ENCODE measurements at places on chromosomes 11 and 22.

DNA sequence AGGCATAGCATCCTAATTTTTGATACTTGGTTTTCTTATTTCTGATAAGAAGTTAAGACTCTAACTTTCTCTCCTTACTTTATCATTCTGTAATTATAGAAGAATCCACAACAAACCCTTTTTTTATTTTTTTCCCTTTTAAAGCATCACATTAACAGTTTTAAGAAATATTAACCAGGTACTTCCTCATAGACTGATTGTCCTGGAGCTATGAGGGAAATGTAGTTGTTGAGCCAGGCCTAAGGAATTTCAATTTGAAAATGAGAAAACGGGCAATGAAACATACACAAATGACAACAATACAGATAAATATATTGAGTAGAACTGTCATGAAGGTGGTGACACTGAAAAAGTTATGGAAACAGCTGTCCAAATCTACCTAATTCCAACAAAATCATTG, 569.0 kb downstream of the KCNA4 start:
- DNase-seq: no peak

GRCh38 chr22:29803190-29803589, 34.9 kb downstream of the ASCC2 start:
- DNase-seq: no peak

DNA sequence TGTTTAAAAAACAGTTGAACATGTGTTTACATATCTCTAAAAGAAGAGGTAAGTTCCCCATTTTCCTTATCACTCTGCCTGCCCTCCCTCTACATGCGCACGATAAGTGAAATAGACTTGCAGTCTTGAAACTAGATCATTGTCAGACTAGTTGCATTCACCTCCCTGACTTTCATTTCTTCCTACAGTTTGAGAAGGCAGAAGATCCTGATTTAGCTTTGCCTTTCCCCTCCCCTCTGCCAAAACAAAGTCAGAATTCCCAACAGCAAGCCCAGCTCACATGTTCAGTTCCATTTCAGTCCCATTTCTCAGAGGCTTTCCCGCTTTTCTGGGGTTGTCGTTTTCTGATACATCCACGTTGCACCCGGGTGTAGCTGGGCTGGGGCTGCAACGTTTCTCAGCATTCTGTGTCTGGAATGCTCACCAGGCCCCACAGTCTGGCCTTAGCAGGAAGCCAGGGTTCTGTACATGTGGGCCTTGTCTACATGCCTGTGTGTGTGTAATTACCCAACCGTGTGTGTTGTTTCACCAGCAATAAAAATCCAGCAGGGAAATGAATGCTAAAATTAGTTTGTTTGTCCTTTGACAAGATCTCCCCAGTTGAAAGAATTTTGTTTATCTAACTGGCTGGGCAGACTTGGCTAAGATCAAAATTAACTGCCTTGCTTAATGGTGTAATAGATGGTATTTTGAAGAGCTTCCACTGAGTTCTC, 179.2 kb downstream of the DBX1 start:
- no peak for DNase-seq

DNA sequence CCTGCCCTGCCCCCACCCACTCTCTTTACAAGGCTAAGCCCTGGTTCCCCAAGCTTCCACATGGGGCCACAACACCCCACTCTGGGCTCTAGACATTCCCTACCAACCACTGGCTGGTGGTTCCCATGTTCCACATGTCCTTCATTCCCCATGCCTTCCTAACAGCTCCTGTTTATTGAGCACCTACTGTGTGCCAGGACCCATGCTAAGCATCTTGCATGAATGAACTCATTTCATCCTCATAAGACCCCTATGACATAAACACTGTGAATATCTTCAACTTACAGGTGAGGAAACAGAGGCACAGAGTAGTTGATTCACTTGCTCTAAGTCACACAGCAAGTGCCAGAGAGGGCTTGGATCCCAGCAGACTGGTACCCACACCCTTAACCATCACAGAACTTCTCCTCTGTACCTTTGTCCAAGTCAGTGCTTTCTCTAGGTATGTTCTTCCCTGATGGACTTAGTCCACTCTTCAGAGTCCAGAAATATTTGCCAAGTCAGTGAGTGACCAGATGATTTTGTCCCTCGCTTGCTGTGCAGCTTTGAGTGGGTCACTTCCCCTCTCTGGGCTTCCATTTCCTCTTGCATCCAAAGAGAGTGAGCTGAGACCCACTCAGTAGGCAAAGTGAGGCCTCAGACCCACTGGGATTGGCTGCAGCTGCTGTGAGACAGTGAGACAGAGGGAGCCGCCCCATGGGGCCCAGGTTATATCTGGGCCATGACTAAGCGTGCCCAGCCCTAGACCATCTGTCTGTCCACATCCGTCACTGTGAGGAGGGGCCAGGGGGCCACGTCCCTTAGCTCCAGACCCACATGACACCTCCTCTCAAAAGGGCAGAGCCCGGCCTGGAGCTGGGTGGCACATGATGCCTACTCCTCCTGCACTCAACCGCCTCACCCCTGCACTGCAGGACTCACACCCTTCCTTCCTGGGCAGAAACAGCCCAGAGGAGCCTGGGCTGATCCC, 132.4 kb downstream of the MN1 start:
- DNase-seq: peak; percentile 42

DNA sequence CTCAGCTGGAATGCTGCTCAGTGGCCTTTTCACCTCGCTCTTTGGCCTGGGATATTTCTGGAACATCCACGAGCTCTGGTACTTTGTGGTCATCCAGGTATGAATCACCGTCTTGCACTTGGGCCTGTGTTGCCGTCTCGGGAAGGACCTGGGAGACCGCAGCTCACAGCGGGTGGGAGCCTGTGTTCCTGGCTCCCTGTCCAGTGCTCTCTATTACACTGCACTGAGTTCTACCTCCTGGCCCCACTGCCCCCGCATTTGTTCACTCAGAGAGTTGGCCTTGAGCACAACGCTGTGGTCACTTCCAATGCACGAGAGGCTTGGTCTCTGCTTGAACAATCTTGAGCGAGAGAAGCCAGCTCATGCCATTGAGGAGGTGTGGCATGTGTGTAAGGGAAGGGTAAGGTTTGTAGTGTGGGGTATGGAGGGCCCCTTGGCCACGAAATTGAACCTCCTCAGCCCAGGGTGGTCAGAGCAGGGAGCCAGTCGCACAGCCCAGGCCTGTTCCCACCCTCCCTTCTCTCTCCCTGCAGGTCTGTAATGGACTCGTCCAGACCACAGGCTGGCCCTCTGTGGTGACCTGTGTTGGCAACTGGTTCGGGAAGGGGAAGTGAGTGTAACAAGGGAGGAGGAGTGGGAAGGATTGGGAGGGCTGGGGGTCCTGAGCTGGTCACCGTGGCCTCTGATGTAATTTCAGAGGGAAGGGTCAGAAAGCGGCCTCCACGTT, 16.2 kb downstream of the SLC37A2 start:
- DNase-seq: no peak

GRCh38 chr11:70916351-70916750, 336.0 kb downstream of the SHANK2 start:
- no peak for DNase-seq

- DNase-seq: no peak
These were observed 41.7 kb upstream of the SMTN start for GRCh38 chr22:31039393-31039792.

DNA sequence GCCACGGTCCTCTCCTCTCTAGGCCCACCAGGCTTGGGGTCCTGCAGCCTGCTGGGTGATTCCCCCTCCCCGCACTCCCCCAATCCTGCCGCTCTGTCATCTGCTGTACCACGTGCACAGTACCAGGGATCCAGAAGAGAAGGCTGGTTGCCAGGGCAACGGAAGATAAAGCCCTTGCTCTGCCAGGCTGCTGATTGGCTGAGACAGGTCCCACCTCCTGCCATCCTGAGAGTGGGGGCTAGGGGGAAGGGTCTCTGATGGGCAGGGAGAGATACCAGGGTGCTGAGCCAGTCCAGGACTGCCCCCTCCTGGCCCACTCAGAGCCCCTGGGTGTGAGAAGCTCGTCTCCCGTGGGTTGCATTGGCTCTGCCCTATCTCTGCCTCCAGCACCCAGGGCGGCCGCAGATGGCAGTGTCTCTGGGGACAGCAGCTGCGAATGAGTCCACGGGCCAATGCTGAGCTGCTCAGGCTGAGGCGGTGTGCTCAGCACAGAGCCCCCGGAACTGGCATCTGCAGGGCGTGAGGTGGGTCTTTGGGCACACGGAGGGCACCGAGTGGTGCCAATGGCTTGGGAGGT, at the start of gene SMIM45:
SMIM45 (plus strand) TSS at position 253 of the 577 bp plus-strand sequence.
- peak; percentile 97 for DNase-seq

GRCh38 chr22:45897736-45898135, 79.2 kb downstream of the WNT7B start:
- no peak for DNase-seq

- DNase-seq: no peak
These were observed 14.2 kb downstream of the RTL6 start for GRCh38 chr22:44483878-44484277.

DNA sequence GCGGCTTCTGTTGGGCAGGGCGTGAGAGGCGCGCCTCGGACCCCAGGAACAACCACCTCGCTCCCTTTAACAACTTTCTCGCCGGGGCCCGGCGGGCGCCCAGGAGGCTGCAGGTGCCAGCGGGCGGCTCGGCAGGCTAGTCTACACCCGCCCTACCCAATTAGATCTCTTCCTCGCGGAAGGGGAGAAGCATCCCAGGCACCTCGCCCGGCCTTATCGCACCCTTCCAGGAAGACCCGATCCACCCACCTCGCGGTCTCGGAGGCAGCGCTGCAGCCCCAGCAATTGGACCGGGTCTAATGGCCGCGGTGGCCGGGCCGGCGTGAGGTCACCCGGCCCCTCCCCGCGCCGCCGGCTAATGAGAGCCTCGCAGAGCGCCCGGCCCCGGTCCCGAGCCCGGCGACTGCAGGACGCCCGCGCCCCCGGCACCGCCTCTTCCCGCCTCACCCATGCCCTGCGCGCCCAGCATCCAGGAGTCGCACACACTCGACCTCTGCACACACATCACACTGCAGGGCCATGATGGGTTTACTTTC, at the start of gene PLAAT3:
PLAAT3 (minus strand) TSS at position 298 of the 536 bp plus-strand sequence. CDS start 419 bp downstream, outside the sequence.
- peak; percentile 52 for DNase-seq

GRCh38 chr11:83070044-83070701, 1.5 kb downstream of the RAB30 start:
- no peak for DNase-seq

DNA sequence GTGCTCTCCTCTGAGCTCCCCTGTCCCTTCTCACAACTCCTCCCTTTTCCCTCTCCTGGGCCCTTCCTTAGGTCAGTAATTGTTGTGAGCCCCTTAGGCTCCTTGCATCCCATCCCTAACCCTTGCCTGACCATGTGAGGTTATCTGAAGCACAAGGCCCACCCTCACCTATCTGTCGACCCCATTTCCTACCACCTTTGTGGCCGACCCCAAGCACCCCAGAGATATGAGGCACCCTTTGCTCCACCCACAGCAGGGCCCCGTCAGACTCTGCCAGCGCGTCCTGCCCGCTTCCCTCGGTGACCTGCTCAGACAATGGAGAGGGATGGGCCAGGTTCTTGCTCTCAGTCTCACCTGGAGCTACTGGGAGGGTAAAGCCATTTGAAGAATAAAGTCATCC, 1.3 kb downstream of the GNG3 start:
- DNase-seq: no peak

- peak; percentile 70 for DNase-seq
These were observed 55.7 kb downstream of the CD82 start for GRCh38 chr11:44621140-44621681.

- no peak for DNase-seq
These were observed 1095.5 kb upstream of the CCDC90B start for GRCh38 chr11:84381666-84382065.

DNA sequence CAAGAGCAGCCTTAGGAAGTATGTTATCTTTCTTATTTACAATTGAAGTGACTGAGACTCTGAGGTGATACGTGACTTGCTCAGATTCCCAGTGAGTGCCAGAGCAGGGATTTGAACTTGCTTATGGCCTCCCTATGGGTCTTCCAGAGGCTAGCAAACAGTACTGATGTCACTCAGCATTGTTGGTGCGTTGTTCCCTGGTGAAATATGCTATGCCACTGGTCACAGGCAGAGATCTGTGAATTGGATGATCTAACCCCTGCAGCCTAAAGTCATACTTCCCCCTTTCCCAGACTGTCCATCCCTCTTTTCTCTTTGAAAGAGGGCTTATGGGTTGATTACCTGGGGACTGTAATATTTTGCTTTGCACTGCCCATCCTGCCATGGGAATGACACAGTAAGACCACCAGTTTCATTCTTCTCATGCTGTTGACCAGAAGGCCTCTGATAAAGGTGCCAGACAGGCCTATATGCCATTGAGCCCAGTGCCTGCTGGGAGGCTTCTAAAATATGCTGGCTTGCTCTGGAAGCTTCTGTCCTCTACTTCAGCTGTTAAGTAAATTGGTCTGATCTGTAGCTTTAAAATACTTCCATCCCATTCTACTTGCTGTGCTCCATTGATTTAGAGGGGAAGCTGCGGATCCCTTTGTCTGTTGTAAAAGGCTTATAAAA, 152.2 kb upstream of the E2F8 start:
- DNase-seq: no peak

GRCh38 chr11:119691020-119691666, 37.9 kb downstream of the NECTIN1 start:
- DNase-seq: no peak

GRCh38 chr22:49677495-49677889, 150.2 kb downstream of the BRD1 start:
- DNase-seq: no peak

DNA sequence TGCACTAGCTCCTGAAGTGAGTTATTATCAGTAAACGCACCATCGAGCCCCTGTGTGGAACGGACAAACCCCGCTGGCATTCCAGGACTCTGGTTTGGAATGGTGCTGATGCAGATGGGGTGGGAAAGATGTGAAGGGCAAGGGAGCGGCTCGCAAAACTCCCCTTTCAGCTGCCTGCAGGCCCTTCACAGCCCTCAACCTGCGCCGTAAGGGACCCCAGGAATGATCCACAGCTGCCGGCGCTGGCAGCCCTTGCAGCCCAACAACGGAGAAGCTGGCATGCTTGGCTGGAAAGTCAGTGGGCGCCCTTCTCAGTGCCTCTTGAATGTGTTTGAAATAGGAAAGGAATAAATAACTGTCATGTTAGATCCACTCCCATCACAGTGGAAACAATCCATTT, 1445.5 kb downstream of the BRD1 start:
- no peak for DNase-seq

DNA sequence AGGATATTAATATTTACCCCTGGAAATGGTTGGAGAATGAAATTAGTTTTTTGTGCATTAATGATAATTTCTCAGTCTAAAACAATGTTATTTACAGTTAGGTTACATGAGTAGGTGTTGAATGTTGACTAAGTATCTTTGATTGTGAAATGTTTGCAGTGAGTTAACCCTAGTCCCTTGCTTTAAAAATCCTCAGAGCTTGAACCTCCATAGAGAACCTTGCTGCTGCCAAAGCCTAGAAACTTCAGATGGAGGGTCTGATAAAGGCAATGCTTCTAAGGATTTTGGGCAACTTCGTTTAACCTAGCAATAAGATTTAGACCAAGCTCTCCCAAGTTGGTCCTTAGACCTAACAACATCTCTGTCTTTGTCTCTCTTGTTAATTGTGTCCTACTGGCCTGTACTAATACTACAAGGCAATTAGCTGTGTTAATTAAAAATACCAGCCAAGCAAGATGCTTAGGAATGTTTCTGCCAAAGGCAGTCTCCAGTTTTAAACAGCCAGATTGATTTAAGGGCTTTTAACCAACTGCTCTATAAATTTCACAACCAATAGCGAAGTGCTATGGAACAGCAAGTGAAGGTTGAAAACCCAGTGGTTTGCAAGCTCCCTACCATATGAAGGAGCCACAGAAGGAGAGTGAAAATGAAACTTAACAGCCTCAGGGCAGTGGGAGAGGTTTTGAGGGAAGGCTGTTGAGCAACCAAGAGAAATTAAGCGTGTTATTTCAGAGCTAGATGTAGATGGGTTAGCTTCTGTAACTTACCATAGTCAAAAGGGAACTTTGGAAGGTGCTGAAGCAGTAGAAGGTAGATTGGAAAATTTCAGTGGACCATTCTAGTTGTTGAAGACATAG, 295.9 kb upstream of the ANO5 start:
- no peak for DNase-seq
